ENCODE measurements at places on chromosomes 1 and 21.

DNA sequence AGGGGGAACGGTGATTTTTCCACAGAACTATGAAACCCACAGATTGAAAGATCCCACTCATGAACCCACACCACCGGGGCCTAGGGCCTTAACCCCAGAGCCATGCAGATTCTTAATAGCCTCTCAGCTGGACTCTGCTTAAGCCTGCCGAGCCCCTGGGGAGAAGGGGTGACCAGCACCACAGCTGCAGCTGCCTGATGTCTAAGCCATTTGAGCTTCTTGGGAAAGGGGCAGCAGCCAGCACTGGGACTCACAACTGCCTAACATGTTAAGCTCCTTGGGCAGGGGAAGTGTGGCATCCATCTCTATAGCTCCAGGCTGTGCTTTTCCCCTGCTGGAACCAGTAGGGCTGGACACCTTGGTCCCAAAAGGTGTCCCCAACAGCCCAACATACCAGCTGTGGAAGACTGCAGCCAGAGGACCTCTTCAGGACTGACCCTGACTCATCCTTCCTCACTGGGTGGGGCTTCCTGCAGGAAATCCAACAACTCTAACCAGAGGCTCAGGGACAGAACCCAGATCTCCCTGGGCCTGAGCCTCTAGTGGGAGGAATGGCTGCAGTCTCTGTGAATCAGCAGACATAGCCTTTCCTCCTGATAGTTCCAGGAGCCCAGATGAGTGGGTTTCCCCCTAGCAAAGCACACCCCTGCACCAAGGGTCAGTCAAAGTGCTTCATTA is 34.6 kb upstream of the FMO3 start:
- DNase-seq: no peak

GRCh38 chr1:56507925-56508522 is 71.3 kb downstream of the PLPP3 start:
- DNase-seq: no peak

- DNase-seq: no peak
Measured at GRCh38 chr1:219339466-219339865, 165.8 kb downstream of the LYPLAL1 start.

- DNase-seq: no peak
Measured at GRCh38 chr1:63991685-63992084, 211.7 kb upstream of the UBE2U start.

DNA sequence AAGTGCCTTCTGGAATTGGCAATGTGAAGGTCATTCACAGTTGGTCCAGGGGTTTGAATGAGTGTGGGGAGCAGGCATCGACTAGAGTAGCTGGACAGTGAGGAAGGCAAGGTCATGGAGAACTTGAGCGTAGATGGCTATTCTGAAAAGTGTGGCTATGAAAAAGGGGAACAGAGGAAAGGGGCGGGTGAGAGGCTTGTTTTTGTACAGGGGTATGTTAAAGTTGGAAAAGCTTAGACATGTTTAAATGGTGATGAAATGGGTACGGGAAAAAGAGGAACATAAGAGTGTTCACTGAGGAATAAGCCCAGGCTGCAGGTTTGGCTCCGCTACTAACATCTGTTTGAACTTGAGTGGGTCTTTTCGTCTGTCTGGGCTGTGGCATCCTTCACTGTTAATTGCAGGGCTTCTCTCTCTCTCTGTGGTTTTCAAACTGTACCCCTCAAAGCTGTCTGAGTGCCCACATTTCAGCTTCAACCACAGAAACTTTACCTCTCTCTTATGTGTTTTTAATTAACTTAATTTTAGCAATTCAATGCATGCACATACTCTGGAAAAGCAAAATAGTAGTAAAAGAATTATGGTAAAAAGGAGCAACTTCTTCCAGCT is 70.8 kb upstream of the COA6 start:
- no peak for DNase-seq

DNA sequence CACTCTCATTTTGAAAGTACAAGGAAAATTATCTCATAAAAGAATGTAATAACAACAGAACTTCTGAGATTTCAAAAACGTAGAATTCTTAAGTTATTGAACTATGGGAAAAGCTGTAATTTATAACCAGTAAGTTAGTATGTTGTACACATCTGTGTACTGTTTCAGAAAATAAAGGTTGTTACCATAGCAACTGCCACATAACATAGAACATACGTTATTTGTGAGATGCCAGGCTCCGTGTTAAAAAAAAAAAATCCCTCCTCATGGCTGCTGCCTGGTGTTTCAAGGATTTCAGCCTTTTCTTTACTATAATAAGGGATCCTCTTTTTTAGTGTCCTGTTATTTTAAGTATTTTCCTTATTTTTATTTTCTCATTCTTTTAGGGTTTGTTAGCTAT is 79.5 kb downstream of the RWDD3 start:
- no peak for DNase-seq

DNA sequence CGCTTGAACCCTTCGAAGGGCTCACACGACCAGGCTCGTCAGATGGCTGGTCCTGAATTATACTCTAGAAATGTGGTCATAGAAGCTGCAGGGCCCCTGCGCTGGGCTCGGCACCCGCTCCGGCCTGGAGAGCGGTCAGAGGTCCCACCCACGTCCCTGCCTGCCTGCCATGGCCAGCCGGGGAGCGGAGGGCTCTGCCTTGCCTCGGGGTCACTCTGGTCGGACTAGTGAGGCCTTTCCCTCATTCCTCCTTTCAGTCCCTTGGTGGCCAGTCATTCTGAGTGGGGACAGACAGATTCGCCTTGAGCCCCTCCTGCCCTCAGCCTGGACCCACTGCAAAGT is 529 bp upstream of the MARCKSL1 start:
- DNase-seq: no peak

- no peak for DNase-seq
Measured at GRCh38 chr1:36506276-36506920, 23.7 kb upstream of the CSF3R start.

- no peak for DNase-seq
Measured at GRCh38 chr1:31099293-31100032, 33.9 kb upstream of the PUM1 start.

DNA sequence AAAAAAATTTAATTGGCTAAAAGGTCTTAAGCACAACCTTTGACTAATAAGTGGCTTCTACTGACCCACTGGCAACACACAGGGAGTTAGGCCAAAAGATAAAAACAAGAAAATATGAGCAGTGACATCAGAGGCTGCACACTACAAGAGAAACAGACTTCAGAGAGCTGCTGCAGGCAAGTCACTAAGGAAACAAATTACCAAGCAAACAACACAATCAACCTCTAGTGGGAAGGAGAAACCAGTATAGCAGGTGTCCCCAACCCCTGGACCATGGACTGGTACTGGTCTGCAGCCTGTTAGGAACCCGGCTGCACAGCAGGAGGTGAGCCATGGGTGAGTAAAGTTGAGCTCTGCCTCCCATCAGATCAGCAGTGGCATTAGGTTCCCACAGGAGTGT is 20.8 kb upstream of the ENSA start:
- no peak for DNase-seq

GRCh38 chr21:17118638-17119384 is 394.0 kb upstream of the CXADR start:
- DNase-seq: no peak

GRCh38 chr1:55277377-55278130 is 62.4 kb upstream of the USP24 start:
- DNase-seq: no peak

DNA sequence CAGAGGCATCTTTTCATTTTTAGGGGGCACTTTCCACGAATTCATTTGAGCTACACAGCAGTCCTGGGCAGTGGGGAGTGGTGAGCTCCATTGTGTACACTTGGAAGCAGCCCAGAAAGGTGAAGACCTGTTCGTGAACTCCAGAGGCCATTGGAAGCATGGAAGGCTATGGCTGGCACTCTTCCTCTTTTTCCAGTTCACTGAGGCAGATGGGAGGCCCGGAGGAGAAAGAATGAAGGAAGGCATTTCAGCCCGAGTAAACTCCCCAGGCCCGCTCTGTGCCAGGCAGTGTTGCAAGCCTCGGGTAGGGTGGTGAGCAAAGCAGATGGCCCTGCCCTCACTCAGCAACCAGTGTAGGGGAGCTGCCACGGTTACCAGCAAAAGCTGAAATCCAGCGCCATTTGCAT is 673 bp upstream of the DHCR24 start:
- DNase-seq: no peak

GRCh38 chr1:70361727-70362398 is 7.3 kb upstream of the ANKRD13C start:
- no peak for DNase-seq

- no peak for DNase-seq
Measured at GRCh38 chr1:208058267-208058666, 147.3 kb upstream of the CD34 start.

DNA sequence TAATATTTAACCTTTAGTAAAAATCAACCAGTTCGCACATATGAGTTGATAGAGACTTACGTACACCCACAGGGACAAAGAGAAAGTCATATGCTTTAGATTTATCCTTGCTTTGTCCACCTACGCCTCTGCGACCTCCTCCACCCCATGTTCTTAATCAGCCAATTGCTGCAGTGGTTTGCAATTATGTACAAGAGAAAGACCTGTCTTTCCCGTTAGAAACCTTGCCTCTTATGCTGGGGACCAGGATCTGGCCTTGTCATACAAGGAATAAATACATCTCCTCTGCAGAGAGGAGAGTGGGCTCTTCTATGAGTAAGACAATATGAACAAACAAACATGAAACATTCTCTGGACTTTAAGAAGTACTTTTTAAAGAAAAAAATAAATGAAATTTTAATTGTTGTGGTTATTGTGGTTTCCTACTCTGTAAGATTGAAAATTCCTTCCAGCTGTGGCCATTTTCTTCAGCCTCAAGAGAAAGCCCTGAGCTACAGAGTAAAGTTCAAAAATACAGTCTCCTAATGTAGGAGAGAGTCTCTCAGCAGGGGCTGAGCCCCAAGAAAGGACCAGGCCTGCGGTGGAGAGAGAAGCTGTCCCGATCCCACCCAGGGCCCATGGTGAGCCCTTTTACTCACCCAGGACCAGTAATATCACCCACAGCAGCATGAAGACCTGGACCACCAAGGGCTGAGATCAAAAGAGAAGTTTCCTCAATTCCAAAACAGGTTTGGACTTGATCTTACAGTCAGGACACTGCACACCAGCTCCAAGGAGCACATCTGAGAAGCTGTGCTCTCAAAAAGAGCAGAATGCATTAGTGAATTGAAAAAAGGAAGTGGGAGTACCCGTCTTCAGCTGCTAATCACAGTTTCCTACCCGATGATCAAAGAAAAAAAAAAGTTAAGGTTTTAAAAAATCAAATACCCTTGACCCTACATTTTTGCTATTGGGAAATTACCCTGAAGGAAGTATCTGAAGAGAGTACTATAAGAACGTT is at the start of gene FCRL5:
Gene FCRL5, minus strand, starts transcription at position 822 of the 1,000 bp plus-strand sequence. Its CDS starts 153 bp downstream, at position 669.
- no peak for DNase-seq

GRCh38 chr1:235883261-235883927 is 16.7 kb upstream of the LYST start:
- peak; percentile 99 for DNase-seq

GRCh38 chr21:37800456-37801061 is 115.7 kb downstream of the KCNJ6 start:
- DNase-seq: no peak

DNA sequence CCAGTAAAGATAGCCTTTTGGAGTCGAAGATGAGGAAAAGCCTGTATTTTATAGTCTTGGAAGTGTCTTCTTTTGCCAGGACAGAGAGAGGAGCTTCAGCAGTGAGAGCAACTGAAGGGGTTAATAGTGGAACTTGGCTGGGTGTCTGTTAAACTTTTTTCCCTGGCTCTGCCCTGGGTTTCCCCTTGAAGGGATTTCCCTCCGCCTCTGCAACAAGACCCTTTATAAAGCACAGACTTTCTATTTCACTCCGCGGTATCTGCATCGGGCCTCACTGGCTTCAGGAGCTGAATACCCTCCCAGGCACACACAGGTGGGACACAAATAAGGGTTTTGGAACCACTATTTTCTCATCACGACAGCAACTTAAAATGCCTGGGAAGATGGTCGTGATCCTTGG is at the start of gene VCAM1:
Gene VCAM1, plus strand, starts transcription at position 253 of the 400 bp plus-strand sequence. Its CDS starts 119 bp downstream, at position 372.
- no peak for DNase-seq

- DNase-seq: peak; percentile 7
Measured at GRCh38 chr1:19949016-19949415, 25.6 kb upstream of the PLA2G2E start.

DNA sequence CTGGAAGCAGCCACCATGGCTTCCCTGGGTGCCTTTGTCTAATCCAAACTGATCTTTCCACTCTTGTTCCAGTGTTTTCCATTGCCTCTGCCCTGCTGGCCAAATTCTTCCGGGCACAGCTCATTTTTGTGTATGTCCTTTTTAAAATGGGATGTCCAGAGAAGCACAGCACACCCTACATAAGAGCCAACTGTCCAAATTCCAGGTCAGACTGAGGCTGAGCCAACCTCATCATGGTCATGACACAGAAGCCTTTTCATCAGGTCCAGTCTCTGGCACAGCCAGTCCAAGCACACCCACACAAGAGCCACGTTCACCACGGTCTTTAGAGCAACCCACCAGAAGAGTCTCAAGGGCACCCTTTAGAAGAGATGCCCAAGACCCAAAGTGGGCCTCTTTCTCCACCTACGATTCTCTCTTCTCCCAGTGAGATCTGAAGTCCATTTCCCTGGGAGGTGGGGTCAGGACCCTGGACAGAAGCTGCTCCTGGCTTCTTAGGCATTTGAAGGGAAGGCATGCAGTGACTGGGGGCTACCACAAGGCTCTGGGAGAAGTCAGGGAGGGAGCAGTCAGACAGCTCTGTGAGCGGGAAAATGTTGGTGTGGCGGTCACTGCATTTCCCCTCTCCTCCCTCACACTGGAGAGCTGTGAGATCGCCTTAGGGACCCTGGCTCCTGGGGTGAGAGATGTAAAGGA is 53.2 kb downstream of the SYT2 start:
- no peak for DNase-seq

DNA sequence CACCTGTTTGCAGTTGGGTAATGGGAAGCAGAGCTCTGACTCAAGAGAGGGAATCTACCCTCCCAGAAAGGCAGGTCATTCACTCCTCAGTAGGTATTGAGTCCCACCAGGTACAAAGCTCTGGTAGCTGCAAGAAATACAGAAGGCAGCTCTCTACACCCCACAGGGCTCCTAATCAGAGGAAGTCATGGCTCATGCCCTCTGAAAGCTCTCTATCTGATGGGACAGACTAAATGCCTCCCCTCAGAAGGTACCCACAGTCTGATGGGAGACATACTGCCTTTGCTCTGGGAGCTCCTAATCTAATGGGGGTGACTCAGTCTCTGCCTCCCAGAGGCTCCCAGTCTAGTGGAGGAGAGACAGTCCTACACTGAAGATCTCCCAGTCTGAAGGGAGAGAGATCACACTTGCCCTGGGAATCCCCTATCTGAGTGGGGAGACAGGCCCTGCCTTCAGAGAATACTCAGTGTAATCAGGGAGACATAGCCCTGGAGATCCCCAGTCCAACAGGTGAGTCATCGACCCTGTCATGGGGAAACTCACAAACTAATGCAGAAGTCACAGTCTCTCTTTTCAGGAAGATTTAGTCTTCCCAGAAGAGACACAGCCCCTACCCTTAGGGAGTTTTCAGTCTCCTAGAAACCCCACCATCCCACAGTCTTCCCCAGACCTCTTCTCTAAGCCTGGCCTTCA is 23.7 kb downstream of the CAMK1G start:
- DNase-seq: no peak

- DNase-seq: no peak
Measured at GRCh38 chr1:229897501-229897900, 169.5 kb upstream of the GALNT2 start.

All from BJ (cell line).